Activated T-cell treated with anti-CD3 and anti-CD28 coated beads, Interleukin-2, amount 50 U/mL, for 1 hour (primary cell): ENCODE measurements at places on chromosomes 2 and 18.

- no peak for DNase-seq
These were observed 359.3 kb upstream of the VWC2L start for GRCh38 chr2:214051585-214051984.

DNA sequence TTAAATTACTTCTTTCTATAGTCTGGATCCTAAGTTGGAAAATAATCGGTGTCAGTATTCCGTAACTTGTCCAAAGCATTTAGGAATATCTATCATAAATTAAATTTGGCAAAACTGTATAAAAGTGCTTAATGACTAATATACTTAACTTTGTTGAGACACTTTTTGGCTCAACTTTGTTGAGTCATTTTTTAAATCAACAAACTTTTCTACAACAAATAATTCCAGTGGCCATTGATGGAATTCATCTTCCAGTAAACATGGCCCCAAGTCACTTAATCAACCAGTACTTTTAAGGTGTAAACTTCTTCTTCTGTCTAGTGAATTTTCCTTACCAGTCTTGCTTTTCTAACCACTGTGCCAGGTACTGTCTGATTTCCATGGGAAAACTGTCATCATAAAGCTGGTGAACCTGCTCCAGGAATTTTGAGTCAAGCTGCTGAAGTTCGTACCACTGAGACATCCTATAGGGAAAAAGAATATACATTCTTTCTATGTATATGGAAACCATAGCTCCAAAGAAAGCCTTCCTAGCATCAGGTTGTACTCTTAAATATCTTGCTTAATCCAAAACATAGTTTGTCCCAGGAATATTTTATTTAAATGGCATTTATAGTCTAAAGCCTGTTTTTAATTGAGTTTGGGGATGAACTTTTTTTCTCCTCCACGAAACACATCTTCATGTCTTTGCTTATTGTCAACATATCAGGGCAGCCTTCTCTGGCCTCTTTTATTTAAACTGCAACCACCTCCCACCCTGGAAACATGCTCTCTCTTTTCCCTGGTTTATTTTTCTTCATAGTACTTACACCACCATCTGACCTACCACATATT, 4.2 kb downstream of the STAT1 start:
- no peak for DNase-seq

- DNase-seq = no peak
These were observed 318.9 kb upstream of the ACVR2A start for GRCh38 chr2:147525819-147526489.

GRCh38 chr2:219459460-219460311, 25.0 kb downstream of the SPEG start:
- DNase-seq = peak; percentile 55

- no peak for DNase-seq
These were observed 206.1 kb downstream of the GULP1 start for GRCh38 chr2:188497726-188498125.

- DNase-seq = no peak
These were observed 24.9 kb downstream of the TWIST2 start for GRCh38 chr2:238872628-238873380.

GRCh38 chr18:7878265-7879211, 311.4 kb downstream of the PTPRM start:
- no peak for DNase-seq

- DNase-seq = no peak
These were observed 49.4 kb downstream of the LONRF2 start for GRCh38 chr2:100272841-100273329.

- DNase-seq = no peak
These were observed 23.1 kb upstream of the DSG3 start for GRCh38 chr18:31424383-31424988.

DNA sequence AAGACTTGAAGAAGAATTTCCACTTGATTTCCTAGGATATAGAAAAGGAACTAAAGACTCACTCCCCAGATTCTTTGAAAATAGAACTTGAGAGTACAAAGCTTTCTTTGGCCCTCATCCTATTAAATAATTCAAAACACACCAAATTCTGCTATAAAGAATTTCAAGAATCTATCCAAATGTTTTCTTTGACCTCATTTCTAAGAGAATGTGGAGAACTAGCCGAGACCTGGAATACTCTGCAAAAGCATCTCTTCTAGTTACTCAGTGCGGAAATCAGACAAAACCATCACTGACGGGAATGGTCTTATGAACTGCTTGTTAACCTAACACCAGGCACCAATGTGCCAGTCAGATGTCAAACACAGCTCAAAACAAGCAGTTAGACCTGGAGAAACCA, 44.2 kb upstream of the ARL5A start:
- no peak for DNase-seq

DNA sequence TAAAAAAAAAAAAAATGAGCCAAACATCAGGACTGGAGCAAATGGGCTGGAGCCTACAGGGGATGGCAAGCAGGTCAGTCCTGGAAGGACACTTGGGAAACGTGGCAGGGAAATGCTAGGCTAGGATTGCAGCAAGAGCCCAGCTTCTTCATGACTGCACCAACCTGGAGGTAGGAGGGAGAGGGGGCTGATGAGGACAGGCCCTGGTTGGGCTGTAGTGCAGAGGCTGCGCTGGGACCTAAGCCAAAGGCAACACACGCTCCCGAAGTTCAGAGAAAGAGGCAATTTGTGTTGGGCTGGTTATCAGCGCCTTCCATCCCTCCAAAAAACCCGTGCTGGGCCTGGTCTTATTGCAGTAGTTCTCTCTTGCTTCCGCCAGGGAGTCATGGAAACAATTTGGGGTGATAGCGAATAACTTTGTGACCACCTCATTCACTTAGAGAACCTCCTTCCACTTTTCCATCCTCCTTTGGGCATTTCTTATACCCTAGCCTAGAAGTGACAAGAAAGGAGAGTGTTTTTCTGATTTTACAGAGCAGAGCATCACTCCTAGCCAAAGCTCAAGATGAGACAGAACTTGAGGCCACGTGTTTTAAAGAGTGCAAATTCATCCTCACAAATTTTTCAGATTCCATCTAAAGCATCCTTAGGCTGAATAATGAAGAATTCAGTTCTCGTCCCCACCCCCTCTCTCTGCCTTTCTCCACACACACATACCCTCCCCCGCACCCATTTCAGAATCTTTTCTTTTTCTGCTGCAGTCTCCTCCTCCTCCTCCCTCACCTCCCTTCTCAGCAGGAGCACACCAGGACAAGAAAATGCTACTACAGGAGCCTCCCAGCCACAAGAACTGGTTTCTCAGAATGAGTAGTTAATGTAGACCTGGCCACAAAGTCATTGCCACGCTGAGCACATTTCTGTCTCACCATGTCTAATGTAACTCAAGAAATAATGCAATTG, 82.5 kb upstream of the STPG4 start:
- DNase-seq = no peak

- no peak for DNase-seq
These were observed 226.0 kb downstream of the TFCP2L1 start for GRCh38 chr2:121058852-121059558.
